ENCODE measurements at places on chromosomes 2 and 18.

DNA sequence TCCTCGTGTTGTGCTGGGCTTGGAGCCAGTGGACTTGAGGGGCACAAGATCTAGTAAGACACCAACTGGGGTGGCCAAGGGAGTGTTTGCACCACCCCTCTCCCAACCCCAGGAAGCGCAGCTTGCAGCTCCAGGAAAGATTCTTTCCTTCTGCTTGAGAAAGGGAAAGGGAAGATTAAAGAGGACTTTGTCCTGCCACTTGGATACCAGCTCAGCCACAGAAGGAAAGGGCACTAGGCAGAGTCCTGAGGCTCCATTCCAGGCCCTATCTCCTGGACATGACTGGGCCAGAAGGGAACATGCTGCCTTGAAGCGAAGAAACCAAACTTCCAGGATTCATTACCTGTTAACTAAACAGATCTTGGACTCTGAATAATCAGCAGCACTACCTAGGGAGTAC is 44.9 kb upstream of the UGP2 start:
- DNase-seq, result no peak

GRCh38 chr2:150782613-150783012 is 295.1 kb upstream of the RND3 start:
- no peak for DNase-seq

DNA sequence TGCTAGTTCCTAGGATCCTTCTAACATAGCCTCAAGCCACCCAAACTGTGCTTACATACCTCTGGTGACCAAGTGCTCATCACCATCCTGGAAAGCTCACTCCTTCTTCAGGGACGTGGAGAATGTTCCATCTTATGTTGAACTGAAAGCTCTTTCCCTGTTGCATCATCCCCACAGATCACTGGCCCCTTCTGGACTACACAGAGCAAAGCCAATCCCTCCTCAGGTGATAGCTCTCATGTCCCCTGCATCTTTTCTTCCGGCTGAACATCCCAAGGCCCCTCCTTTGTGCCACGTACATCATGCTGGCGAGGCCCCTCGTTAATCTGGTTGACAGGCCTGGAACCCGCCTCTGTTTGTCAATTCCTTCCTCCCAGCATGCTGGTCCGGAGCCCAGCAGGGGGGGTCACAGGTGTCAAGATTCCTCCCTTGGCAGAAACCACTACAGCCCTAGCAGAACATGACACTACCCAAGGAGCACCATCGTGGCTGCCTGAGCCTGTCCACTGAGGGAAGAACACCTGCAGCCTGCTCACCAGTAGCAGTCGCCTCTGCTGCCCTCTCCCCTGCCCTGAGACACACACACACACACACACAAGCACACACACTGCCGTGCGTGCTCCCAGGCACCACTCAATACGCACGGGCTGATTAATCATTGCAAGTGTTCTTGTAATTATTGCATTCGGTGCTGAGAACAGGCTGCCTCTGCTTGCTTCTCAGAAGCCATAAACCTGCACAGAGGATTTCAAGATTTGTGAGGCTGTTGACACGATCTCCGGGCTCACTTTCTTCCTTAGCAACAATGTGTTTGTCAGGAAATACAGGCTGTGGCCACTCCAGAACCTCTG is 6.3 kb upstream of the KCNK3 start:
- no peak for DNase-seq

GRCh38 chr2:128717758-128718710 is 399.4 kb upstream of the HS6ST1 start:
- no peak for DNase-seq

DNA sequence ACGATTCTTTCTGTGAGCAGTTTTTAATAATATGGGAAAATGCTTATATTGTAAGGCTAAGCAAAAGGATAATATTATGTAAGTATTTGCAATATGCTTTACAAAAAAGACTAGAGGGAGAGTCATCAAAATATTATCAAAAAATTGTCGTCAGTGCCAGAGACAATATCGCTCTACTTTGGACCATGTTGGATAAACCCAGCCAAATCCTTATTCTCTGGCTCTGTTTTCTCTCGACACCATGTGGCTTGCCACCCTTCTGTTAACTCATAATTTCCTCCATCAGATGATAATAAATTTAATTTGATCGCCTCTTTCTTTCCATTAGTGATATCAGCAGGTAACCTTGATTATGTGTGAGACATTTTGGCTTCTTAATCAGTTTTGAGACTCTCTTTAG is 129.9 kb downstream of the CDC42EP3 start:
- no peak for DNase-seq

GRCh38 chr2:32788114-32788513 is 158.6 kb upstream of the LTBP1 start:
- DNase-seq, result no peak

DNA sequence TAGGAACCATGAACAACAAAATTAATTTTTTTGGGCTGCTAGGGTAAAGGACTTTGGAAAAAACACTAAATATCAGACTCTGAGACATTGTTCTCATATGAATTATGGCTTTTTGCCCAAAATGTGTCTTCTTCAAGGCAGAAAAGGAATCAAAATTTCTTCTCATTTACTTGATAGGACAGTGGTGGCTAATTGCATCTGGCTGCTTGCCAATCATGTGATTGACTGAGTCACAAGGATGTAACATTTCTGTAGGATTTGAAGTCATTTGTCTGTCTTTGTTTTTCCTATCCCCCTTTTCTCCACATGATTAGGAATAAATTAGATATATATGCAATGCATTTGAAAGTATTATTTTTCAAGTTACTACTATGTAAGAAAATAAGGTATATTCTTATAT is 130.2 kb downstream of the SLC4A10 start:
- DNase-seq, result no peak

GRCh38 chr2:20398956-20399567 is 47.8 kb upstream of the RHOB start:
- no peak for DNase-seq

DNA sequence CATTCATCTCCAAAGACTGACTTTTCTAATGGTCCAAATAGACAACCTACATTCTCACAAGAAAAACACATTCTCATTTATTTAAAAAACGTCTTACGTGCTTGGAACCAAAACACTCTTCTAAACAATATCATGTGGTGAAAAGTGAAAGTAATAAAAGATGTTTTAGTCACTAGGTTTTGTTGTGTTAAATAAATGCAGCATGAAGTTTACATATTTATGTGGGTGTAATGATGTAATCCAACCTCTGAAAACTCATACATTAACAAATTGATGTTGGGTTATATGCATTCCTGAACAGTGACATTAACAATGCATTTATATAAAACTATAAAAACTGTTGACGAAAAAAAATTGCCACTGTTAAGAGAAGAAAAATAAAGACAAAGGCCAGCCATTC is 55.1 kb upstream of the ACVR2A start:
- no peak for DNase-seq

DNA sequence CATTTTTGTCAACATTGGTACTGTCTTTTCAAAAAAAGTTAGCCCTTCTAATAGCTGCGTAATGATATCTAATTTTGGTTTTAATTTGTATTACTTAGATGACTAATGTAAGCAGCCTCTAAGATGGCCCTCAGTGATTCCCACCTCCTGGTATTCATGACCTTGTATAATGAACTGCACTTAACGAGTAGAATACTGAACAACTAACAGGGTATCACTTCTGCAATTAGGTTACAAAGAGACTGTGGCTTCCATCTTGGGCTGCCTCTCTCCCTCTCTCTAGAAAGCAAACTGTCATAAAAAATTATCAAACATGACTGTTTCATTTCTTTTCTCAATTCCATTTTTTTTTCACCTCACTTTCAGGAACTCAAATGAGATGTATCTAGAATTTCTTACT is 120.9 kb downstream of the RNF152 start:
- DNase-seq, result no peak

- no peak for DNase-seq
These were observed 164.5 kb upstream of the ALPP start for GRCh38 chr2:232214053-232214452.

DNA sequence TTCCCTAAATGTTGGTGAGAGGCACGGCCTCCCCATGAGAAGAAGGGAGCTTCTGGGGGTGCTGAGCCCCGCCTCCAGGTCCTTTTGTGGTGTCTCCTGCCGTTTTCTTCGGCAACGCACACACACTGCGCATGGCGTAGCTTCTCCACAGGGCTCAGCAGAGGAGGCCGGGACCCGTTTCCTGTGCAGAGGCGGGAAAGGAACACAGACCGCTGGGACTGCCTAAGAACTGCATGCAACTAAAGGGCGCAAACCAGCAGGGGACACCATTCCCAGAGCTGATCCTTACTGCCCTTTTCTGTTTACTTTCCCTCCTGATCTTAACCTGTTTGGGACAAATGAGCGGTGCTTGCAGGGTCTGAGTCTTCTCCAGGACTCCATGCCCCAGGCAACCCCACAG is 90.3 kb upstream of the CAPN13 start:
- no peak for DNase-seq

GRCh38 chr2:182426918-182427240 is at the start of gene PDE1A:
Gene PDE1A, minus strand, starts transcription at chr2:182427036.
- no peak for DNase-seq

DNA sequence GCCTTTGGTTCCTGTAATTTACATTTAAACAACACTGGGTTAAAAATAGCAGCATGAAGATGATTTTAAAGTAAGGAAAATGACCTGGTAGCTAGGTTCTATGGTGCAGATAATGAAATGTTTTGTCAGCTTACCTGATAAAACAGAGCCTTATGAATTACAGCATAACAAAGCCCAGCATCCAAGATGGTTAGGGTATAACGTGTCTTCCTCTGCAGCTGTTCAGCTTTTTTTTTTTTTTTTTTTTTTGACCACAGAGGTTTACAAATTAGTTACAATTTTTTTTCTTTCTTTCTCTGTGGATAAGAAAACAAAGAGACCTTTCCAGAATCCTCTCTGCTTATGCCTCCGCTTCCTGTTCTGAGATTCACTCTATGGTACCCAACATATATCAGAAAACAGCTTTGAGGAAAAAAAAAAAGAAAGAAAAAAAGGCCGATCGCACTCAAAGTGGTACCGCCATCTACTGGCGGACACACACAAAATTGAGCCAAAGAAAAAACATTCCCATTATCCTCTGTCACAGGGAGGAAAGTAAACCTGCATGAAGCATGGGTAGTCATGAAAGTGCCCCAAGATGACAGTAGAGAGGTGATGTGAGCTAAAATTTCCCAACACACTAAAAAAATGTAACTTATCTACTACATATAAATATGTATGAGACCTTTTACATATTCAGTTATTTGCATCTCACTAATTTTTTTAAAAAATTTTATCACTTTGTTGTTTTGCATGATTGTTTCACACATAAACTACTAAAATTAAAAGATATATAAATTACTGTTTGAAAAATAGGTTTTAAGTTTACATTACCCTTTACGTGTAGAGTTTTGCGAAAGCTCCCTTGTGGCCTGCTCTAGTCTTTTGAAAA is at the start of gene SCN3A:
Gene SCN3A, minus strand, starts transcription at position 362 of the 871 bp plus-strand sequence. CDS start 27,656 bp downstream, outside the sequence.
- no peak for DNase-seq

DNA sequence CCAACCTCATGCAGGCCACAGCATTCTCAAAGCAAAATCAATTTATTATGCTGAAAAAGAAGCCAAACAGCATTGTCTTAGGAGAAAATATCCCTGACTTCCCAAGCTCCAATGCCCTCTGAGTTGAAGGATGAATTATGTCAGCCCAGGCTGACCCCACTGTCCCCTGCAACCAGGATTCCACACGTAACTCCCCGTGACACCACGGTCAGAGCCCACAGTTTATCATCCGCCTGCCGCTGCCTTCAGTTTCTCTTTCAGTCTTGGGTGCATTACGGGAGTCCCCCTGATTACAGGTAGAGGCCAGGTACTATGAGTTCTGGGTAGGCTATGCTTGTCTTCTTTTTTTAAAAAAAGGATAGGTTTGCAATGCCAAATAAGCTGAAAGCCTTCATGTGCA is 244.2 kb downstream of the MYT1L start:
- no peak for DNase-seq

DNA sequence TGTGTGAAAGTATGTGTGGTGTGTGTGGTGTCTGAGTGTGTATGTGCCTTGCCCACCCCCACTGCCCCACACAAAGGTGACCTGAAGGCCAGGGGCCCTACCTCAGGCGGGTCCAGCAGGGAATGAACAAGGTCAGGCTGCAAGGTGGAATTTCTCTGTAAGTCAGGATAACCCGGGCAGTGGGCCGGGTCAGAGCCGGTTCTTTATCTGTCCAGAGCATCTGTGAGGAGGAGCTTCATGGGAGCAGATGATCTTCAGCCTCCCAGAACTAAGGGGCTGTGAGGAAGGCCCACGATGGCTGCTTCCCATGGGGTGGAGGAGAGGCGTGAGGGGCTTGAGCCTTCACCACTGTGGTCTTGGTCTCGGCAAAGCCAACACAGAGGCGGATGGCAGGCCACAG is 150.3 kb downstream of the TFCP2L1 start:
- no peak for DNase-seq

GRCh38 chr2:181419129-181419855 is 37.9 kb upstream of the ITGA4 start:
- no peak for DNase-seq

DNA sequence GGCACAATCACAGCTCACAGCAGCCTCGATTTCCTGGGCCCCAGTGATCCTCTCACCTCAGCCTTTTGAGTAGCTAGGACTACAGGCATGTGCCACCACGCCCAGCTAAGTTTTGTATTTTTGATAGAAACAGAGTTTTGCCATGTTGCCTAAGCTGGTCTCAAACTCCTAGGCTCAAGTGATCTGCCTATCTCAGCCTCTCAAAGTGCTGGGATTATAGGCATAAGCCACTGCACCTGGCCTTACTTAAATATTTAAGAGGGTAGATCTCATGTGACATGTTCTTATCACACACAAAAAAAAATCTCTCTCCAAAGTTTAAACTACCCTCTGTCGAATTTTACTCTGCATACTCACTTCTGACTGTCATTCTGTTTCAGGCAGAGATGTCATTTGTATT is 75.4 kb upstream of the CHRNA1 start:
- DNase-seq, result no peak

GRCh38 chr2:176466918-176467452 is 197.7 kb downstream of the MTX2 start:
- DNase-seq, result no peak

DNA sequence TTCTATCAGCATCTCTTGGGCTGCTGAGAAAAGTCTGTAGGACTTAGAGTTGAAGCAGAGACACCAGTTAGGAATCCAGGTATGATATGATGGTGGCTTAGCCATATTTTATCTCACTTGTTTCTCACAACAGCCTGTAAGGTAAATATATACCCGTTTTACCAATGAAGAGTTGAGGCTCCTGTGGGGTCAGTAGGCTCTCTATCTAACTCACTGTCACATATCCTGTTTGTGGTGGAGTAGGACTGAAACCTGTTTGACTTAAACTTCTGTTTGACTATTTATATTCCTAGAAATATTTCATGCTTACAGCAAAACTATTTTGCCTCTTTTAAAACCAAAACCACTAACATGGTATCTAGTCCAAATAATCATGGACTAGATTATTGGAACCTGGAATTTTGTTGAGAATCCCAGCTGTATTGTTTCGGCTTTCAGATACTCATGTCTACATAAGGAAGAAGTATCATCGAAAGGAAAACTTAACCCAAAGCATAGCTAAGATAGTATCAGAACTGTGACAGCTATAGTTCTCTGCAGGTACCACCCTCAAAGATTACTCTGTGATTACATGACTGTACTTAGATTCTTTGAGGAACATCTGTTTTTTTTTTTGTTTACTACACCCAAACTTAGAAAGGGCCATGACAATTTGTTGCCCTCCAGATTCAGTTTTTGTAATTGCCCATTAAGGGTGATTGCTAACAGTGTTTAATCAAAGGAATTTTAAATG is 216.1 kb upstream of the THUMPD2 start:
- no peak for DNase-seq
